D341Med (cell line): ENCODE measurements at places on chromosomes 12 and 14.

DNA sequence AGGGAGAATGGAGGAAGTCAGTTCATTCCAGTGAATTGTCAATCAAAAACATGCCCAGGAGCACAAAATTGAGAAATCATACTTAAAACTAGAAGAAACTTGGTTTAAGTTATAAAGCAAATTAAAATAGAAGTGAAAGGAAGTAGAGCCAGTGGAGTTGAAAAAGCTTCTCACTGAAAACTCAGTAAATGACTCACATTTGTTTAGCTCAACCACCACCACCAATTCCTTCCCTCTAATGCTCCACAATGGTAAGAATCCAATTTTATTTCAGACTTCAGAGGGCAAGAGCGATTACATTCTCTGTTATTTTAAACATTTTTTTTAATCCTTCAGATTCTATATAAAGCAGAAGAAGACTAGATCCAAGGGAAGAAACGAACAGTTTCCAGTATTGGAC is 19.4 kb downstream of the UTP20 start:
- no peak for DNase-seq

DNA sequence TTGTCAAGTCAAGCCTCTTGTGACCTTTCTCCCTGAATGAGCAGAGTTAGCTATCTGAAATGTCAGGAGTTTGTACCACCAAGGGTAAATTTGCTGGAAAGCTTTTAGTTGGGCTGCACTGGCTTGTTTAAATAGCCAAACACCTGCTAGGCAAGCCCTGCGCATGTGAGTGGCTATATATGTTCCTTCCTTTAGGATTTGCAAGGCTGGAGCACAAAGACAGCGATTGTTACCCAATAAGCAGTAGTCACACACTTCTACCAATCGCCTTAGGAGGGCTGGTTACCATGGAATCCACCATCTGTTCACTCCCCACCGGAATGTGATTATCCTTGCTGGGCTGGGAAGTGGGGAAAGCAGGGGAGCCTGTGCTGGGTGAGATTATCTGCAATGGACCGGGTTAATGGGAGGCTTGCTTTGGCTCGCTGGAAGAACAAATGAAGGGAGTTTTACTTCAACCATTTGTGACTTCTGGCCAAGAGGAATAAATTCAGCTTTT is 102.5 kb downstream of the FGD4 start:
- DNase-seq: peak; percentile 91

- no peak for DNase-seq
These were observed 107.7 kb upstream of the PPM1H start for GRCh38 chr12:63042646-63043045.

- peak; percentile 30 for DNase-seq
These were observed 304.7 kb upstream of the SYT1 start for GRCh38 chr12:78559886-78560285.

GRCh38 chr14:54186821-54187763 is 209.7 kb upstream of the CDKN3 start:
- DNase-seq: no peak

DNA sequence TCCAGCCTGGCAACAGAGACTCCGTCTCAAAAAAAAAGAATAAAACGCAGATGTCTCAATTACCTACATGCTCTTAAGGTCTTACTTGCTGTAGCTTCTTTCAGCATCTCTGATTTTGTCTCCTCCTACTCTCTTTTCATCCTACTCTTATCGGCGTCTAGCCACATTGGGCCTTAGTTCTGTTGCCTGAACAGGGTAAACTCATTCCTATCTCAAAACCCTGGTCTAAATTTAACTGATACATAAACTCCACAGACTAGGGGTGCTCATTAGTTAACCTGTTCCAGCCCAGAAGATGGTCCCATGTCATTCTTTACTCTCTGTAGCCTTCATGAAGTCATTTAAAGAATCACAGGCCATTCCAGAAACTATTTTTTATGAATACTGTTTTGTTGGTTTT is 33.6 kb downstream of the EXD2 start:
- DNase-seq: no peak

DNA sequence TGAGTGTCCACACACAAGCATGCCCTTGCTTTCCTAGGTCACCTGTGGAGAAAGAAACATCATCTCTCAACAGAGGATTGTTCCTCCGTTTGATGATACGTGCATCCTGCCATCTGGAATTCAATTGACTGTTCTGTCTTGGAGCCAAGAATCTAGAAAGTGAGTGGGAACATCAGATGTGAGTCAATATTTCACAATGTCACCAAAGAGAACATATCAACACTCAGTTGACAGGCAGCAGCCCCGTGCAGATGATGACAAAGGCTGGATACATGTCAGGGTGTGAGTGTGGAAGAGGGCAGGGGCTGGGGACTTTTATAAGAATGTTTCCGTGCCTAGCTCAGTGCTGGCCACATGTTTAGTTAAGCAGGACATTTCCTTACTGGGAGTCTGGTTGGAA is 76.1 kb downstream of the TBC1D30 start:
- no peak for DNase-seq

GRCh38 chr12:63838411-63838810 is 6.1 kb upstream of the SRGAP1 start:
- no peak for DNase-seq

DNA sequence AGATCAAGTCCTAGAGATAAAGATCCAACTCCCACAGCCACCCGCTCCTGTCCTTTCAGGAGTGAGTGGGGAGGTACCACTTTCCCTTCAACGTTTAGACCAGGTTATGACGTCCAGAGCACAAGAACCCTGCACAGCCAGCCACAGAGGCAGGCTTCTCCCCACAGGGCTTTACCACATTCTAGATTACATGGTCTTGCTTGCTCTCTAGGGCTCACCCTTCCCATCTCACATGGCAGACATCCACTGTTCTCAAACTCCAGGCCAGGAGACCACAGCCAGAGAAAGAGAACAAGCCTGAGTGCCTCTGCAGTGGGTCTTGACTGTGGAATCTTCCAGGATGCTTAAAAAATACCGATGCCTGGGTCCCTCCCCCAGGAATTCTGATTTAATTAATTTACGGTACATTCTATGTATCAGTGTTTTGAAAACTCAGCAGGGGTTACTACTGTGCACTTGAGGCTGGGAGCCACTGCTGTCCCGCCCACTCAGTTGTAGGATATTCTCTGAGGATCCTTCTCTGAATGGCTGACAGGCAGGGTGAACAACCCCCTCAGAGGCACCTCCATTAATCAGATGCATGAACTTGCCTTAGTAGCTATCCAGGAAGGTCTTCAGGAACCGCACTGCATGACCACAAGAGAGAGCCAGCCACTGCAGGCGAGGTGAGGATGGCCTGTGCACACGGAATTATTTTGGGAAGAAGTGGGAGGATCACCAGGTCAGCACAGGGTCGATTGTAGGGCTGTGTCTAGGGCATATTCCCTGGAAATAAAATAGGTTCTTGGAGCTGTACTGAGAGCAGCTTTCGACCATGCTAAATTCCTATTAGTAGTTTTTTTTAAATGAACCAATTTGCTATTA is 21.5 kb upstream of the SOCS2 start:
- no peak for DNase-seq

- no peak for DNase-seq
These were observed 1.5 kb upstream of the CCDC63 start for GRCh38 chr12:110845339-110845682.

- no peak for DNase-seq
These were observed 7.6 kb upstream of the EID3 start for GRCh38 chr12:104295954-104296353.

GRCh38 chr12:116361414-116362223 is 84.1 kb upstream of the MED13L start:
- no peak for DNase-seq

GRCh38 chr14:87052646-87053225 is 940.2 kb downstream of the GALC start:
- DNase-seq: peak; percentile 53

DNA sequence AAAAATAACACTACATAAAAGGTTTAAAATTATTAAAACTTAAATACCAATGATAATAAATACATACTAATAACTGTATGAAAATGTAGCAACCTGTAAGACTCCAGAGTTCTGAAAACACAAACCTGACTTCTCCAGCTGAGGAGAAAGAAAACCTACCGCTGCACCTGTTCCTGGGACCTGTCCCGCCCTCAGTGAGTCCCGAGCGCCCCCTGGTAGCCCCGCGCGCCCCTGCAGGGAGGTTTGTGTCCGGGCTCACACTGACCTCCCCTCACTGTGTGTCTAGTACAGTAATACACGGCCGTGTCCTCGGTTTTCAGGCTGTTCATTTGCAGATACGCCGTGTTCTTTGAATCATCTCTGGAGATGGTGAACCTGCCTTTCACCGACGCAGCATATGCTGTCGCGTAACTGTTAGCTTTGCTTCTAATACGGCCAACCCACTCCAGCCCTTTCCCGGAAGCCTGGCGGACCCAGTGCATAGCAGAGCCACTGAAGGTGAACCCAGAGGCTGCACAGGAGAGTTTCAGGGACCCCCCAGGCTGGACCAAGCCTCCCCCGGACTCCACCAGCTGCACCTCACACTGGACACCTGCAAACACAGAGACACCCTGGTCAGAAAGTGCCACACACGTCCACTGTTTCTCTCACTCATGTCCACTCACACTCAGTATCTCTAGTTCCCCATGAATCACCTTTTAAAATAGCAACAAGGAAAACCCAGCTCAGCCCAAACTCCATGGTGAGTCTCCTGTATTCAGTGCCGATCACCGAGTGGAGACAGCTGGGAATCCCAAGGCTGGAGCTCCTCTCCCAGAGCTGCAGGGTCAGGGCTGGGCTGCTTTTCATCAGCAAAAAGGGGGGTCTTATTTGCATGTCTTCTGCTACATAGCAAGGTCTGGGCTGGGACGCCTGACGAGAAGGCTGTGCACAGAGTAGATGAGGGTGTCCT is 1276.3 kb downstream of the TMEM121 start:
- peak; percentile 38 for DNase-seq

DNA sequence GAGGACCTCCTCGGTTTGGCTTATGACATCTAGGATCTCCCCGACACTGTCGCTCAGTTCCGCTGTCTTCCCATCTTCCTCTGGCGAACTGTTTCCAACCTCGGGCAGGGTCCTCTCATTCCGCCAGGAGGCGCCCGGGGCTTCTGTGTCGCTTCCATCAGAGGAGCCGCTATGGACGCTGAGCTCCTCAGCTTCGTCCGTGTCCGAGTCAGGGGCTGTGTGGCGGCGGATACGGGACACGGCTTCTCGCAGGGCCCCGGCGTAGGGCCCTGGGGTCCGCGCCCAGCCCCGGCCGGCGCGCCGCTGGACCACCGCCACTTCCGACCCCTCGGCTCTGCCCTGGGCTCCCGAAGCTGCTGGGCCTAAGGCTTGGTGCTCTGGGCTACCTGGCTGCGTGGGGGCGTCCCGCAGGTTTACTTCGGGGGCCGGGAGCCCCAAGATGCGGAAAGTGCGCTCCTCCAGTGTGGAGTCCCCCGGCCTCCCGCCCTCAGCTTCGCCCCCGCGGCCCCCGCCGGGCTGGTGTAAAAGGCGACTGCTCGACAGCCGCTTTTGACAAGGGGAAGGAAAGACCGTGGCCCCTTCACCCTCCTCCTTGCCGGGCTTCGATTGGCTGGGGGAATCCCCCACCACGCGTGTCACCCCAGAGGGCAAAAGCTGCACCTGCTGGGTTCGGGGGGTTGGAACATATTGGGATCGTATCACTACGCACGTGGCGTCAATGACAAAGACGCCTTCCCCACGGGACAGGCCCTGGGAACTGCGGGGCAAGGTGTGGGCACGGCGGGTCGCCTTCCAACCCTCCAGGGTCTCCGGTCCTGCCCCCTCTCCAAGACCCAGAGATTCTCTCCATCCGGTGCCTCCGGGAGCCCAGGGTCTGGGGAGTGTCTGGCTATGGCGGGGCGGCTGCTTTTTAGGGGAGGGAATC is 2.1 kb downstream of the DDN start:
- peak; percentile 79 for DNase-seq

DNA sequence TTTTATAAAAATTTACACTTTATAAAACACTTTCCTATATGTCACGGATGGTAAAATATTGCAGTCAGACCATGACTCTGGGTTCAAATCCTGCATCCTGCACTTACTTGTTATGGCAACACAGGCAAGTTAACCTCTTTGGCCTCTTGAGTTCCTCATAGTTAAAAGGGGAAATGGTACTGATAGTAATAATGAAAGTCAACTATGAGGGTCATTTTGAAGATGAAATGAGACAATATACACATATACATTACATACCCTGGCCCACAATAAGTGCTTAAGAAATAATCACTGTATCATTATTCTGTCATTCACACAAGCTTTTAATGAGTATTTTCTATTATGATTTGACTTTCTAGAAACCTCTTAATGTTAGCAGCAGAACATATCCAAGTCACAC is 64.4 kb downstream of the C12orf42 start:
- DNase-seq: no peak

DNA sequence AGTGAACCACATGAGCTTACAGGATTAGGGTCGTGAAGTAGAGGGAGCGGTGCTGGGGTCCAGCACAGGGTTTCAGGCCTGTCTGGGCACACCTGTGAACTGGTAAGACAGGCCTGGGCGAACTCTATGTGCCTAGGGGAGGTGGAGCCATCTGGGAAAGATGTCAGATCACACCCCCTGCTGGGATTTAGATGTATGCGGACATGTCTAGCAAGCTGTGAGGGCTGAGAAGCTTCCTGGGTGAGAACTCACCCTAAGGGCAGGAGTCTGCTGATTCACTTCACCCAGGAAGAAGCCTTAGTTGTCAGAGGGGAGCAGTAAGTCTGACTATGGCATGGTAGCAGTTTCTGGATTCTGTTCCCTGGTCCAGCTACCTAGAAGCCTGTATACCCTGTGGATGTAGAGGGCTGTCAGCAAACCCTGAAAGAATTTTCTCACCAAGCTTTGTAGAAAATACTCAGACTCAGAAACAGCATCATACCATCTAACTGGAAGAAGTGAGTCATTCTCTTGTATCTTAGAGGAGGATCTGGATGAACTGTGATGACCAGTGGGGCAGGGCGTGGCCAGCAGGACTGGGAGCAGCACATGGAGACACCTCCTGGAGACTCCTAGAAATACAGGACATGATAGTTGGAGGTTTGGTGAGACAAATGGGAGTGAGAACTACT is 11.2 kb upstream of the PYGL start:
- peak; percentile 54 for DNase-seq

GRCh38 chr12:120399531-120399930 is 30.6 kb upstream of the MSI1 start:
- no peak for DNase-seq

DNA sequence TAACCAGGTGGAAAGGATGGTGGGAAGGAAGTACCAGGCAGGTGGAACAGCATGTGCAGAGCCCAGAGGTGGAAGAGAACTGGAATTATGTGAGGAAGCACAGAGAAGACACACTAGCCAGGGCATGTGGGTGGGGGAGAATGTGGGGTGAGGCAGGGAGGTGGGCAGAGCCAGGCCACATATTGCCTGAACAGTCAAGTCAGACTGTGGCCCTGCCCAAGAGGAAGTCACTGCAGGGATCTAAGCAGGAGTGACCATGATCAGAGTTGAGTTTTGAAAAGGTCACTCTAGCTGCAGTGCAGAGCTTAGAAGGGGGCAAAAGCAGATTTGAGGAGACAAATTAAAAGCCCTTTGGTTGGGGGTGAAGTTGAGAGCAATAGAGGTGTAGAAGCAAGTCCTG is 114.0 kb upstream of the SLC38A2 start:
- DNase-seq: no peak
